Kidney (tissue), 22 donors: ENCODE measurements at places on chromosomes 12 and 14. TPM values are rescaled to one million over a fixed set of nuclear protein-coding genes. Genes with fewer than 3 reads are reported as not detected.
A peak's percentile ranks its signal among the peaks of the same experiment; 100 is the strongest.

- no peak for DNase-seq
These were observed 40.0 kb upstream of the PNMA1 start for GRCh38 chr14:73753887-73754795.

DNA sequence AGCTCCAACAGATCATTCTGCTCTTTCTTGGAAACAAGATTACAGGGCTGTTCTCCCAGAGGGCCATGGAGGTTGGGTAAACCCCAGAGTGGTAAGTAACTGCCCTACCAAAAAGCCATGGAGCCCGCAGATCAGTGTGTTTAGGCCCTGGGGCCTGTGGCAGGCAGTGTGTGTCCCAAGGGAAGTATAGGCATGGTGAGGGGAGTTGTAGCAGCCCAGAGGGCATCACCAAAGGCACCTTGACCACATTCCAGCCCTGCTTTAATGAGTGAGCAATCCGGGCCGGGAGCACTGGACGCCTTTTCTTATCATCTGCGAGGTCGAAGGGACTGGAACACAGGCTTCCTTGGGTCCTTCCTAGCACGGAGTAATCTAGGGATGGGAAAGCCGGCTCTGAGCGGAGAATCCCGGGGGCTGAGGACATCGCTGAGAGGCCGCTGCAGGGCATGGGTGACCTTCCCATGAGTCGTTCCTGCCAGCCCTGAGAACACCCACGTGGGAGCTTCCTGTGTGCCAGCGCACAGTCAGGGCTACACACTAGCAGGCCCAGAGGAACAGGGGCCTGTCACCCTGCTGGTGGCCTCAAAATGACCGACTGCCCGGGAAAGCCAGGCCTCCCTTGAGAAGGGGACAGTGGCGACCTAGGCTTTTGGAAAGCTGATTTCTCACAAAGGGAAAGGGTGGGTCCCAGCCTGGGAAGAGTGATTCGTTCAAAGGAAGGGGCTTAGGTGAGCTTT lies 91.3 kb downstream of the NINJ2 start:
- peak; percentile 23 for DNase-seq

DNA sequence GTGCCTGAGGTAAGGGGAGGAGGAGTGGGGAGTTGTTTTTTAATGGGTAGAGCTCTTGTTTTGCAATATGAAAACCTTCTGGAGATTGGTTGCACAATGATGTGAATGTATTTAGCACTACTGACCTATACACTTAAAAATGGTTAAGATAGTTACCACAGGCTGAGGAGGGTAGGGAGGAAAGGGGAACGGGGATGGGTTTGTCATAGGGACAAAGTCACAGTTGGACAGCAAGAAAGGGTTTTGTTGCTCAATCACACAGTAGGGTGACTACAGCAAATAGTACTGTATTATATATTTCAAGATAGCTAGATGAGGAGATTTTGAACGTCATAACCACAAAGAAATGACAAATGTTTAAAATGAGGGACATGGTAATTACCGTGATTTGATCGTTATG lies 1562.4 kb downstream of the AACS start:
- no peak for DNase-seq

- no peak for DNase-seq
These were observed 171.6 kb downstream of the CALM1 start for GRCh38 chr14:90568405-90568804.

DNA sequence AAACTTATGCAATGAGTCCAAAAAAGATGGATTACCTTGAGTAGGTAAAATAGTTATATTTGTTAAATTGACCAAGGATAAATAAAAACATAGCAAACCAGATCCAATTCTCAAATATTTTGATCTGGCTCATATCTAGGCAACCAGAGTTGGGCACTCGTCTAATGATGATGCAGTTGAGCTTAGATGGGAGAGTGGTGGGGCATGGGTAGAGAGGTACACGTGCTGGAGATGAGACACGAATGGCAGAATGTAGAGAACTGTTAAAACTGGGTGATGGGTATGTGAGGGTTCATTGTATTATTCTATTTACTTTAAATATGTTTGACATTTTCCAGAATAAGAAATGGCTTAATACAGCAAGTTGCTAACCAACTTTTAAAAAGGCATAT lies 7.6 kb upstream of the RNF34 start:
- DNase-seq: no peak

Gene PXN
- total RNA-seq: 133 TPM
